ENCODE measurements at places on chromosomes 3 and 15. TPM values are rescaled to one million over a fixed set of nuclear protein-coding genes. Genes with fewer than 3 reads are reported as not detected.
A peak's percentile ranks its signal among the peaks of the same experiment; 100 is the strongest.

Gene SNX33
- 19.5 TPM for total RNA-seq

Gene MGLL
- 60.1 TPM for total RNA-seq

Gene LRTM1
- not detected for total RNA-seq

Gene GRIP2
- under 0.01 TPM for total RNA-seq

DNA sequence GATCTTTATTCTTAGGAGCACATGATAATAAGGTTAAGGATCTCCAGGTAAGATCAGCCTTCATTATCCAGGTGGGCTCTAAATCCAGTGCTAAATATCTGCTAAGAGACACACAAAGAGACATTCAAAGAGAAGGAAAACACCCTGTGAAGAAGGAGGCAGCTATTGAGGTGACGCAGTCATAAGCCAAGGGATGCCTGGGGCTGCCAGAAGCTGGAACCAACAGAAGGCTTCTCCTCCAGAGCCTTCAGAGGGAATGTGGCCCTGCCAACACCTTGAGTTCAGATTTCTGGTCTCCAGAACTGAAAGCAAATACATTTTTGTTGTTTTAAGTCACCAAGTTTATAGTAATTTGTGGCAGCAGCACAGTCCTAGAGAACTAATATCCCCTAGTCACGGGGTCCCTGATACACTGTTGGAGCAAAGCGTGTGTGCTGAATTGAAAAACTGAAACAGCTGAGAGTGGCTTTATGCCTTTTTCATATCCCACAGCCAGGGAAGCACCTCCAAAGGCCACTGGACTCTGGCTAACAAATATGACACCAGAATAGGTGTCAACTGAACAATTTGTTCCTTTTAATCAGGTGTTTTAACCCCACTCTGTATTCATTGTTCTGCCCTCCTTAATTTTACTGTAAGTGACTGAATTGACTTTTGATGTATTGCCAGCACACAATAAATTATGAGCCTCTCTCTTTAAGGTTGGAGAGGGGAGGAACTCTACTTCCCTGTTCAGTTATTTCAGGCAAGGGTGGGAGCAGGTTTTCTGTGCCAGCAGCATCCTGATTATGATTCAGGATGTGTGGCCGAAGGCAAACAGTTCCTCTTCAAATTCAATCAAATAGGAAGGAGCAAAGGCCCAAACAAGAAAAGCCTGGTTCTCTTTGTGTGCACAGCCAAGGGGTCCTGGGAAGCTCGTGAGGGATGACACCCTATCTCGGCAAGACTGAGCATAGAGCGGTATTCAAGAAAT, 151.8 kb upstream of the HES1 start:
- no peak for DNase-seq
- no peaks in the 10 kb centered on the region for H3K4me1 ChIP-seq
- no peak overlapping the region for H3K27ac ChIP-seq

DNA sequence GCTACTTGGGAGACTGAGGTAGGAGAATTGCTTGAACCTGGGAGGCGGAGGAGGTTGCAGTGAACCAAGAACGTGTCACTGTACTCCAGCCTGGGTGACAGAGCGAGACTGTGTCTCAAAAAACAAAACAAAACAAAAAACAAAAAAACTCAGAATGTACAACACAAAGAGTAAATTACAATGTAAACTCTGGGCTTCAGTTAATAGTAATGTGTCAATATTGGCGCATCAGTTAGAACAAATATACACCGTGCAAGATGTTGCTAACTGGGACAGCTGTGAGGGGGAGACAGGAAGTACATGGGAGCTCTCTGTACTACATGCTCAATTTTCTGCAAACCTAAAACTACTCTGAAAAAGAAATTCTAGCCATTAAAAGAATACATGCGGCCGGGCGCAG, 23.5 kb upstream of the TRPM1 start:
- H3K36me3 ChIP-seq, result no peaks in the 10 kb centered on the region
- H3K27ac ChIP-seq, result no peak overlapping the region
- H3K4me1 ChIP-seq, result peaks cover 6% of the 10 kb centered on the region
- no peak for DNase-seq

- no peaks in the 10 kb centered on the region for H3K4me1 ChIP-seq
- H3K36me3 ChIP-seq, result no peaks in the 10 kb centered on the region
- no peak overlapping the region for H3K27ac ChIP-seq
- no peaks in the 10 kb centered on the region for H3K27me3 ChIP-seq
Observed at GRCh38 chr15:63073497-63074172, 31.1 kb downstream of the TPM1 start.

- DNase-seq, result peak; percentile 47
- no peaks in the 10 kb centered on the region for H3K36me3 ChIP-seq
- no peak overlapping the region for H3K27ac ChIP-seq
- H3K4me1 ChIP-seq, result no peaks in the 10 kb centered on the region
- H3K4me3 ChIP-seq, result no peak overlapping the region
- no peaks in the 10 kb centered on the region for H3K27me3 ChIP-seq
Observed at GRCh38 chr15:39317225-39317624, 263.7 kb upstream of the THBS1 start.

GRCh38 chr3:115254492-115255196, 107.6 kb upstream of the ZBTB20 start:
- no peak overlapping the region for H3K4me3 ChIP-seq
- no peaks in the 10 kb centered on the region for H3K27me3 ChIP-seq
- H3K36me3 ChIP-seq, result no peaks in the 10 kb centered on the region

DNA sequence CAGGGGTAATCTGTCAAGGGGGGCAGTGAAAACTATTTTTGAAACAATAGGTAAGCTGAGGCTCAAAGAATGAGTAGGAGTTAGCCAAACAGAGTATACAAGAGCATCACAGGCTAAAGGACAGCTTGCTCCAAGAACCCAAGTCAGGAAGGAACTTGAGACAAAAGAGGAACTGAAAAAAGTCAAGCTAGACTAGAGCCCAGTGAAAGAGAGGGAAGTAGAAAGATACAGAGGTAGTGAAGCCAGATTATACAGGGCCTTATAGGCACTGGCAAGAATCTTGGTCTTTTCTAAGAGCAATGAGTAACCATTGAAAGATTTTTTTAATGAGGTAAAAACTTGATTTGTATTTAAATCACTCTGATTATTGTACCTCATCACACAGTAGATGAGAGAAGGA, 69.9 kb downstream of the FILIP1L start:
- no peak for DNase-seq
- peaks cover 53% of the 10 kb centered on the region for H3K4me1 ChIP-seq
- no peaks in the 10 kb centered on the region for H3K36me3 ChIP-seq
- no peaks in the 10 kb centered on the region for H3K27me3 ChIP-seq
- H3K27ac ChIP-seq, result no peak overlapping the region
